Effector CD4-positive, alpha-beta T cell (primary cell): ENCODE measurements at places on chromosomes 4 and X.

GRCh38 chr4:109499513-109499912 is 60.5 kb upstream of the MCUB start:
- no peak for DNase-seq

GRCh38 chr4:75327804-75328512 is 186.2 kb downstream of the RCHY1 start:
- no peak for DNase-seq

DNA sequence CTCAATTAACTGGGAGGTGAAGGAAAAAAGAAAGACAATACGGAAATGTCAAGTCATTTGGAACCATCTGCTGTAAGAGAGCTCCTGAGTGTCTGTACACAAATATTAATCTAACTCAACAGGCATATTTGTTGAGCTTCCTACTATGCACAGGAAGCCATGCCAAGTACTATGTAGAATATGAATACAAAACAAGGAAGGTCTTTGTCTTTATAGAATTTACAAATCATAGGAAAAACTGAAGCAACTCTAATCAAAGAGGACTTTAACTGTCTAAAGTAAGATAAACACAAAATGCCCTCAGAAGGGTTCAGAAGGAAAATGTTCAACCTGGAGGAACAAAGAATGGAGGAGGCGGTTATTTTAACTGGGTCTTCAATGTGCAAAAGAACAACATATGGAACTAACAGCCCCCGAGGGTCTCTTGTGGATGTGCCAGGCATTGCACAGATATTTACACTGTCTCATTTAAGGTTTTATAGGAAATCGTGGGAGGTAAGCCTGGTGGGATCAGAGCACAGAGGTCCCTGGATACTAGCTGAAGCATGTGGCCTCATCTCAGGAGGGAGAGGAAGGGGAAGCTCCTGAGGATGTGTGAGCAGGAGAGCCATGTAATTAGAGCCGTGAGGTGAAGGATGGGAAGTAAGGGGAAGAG is 5.8 kb downstream of the FAM114A1 start:
- no peak for DNase-seq

DNA sequence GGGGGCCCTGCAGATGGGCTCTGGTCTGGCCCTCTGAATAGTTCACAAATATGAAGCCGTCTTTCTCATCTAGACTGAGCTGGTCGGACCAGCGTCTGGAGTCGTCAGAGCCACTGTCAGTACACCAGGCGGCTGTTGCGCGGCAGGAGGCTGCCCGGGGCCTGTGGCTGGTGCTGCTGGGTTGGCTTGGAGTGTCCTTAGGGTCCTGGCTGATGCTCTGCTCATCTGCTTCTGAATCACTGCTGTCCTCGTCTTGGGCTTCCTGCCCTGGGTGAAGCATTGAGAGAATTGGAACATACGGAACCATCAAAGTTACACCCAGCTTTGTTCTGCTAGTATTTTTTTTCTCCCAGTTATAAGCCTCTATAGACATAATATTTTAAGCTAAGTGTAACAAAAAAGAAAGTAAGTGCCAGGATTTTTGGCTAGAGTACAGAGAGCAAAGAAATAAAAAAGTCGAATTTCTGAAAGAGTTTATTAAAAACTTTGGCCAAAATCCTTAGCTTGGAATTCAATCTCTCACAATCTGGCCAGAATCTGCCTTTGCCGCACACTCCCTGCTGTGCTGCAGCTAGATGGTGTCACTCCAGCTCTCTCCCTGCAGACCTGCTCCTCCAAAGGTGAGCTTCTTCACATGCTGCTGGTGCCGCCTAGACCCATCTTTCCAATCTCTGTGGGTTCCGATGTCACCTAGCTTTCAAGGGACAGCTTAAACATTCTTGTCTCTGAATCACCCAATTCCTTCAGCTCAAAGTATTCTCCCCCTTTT is 96.2 kb downstream of the CDS1 start:
- no peak for DNase-seq

DNA sequence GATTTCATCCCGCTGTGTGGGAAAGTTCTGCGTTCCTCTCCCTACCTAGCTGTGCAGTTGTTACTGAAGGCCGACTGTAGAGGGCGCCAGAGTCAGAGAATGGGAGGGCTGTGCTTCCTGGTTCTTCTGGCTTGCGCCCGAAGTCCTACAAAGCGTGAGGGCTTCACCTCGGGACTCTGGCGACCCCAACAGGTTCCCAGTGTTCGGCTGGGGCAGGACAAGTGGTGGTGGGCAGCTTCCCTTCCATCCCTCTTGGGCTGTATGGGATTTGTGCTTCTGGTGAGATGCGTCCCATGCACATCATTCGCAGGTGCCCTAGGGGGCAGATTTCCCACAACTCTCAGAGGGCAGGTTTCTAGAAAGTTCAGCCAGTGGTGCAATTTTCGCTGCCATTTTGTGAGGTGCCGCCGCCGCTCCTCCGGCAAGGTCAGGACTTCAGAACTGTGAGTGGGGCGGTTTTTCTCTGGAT is 27.3 kb downstream of the CT45A1 start:
- DNase-seq = peak; percentile 14

GRCh38 chr4:106704253-106704870 is 331.8 kb downstream of the DKK2 start:
- no peak for DNase-seq

GRCh38 chr4:26723216-26723615 is 137.4 kb upstream of the STIM2 start:
- DNase-seq = no peak
